ENCODE measurements at places on chromosomes 1 and 21.

GRCh38 chr1:168926236-168926635, 180.3 kb upstream of the ATP1B1 start:
- no peak for DNase-seq

DNA sequence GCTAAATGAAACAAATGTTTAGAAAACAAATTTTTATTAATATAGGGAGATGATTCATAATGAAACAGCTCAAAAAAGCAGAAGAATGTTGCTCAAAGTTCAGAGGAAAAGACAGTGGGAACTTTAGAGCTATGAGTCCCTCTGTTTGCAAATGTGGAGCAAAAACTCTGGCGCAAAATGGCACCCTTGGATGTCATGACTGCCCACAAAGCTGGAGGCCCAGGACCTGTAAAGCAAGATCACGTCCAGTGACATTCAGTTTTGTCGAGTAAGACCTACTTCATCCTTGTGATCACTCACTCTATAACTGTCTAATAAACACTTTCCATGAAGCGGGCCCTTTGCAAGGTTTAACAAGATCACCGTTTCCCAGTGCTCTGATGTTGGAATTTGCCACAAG, 9.1 kb upstream of the EXO1 start:
- DNase-seq = no peak

DNA sequence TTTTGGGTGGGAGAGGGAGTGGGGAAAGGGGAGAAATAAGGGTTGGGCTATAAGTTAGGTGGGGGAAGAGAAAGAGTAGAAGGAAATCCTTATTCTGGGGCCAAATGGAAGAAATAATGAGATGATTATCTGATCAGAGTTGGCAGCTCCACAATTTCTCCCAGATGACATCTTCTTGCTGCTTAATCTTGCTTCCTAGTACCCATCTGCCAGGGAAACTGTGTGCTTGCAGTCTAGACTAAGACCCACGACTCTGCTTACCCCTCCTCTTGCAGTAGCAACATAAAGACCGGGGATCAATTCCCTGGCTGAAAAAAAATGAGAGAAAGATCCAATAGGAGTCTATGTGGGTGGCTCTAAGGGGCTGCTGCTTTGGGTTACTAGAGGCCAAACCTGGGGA, 95.6 kb downstream of the PAPPA2 start:
- DNase-seq = no peak

DNA sequence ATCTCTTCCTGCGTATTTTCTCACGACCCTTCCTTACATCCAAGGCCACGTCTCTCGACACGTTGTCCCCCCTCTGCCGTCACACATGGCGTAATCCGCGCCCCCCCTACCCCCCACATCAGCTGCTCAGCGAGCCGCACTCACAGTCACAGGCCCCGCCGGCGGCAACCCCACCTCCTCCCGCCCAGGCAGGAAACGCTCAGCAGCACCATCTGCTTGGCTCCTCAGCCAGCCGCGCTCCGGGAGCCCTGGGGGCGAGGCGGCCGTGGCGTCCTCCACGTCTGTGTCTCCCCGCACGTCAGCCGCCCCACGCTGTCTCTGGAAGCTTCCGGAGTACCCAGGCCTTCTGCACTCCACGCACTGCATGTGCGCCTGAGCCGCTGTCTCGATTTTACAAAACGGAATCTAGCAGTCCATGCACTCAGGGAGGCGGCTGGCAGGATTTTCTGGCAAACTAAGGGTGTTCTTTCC, 64.6 kb downstream of the SIK1 start:
- peak; percentile 34 for DNase-seq

- no peak for DNase-seq
Measured at GRCh38 chr21:31803039-31804007, 69.5 kb upstream of the HUNK start.

DNA sequence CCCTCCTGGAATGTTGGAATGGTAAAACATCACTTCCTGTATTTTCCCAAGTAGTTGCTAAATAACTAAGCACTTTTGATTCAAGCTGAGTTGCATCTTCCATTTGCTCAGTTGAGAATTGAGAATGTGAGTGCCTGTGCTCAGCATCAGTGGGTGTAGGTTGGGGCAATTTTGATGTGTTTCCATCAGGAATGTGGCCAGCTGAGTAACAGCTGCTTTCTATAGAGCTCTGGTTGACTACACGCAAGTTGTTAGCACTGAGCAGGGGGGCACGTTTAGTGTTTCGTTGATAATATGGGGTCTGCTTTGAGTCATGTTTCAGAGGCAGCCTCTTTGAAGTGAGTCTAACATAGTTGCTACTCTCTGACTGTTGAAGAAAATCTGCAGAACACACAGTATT, 41.5 kb downstream of the LRRC53 start:
- DNase-seq = no peak

DNA sequence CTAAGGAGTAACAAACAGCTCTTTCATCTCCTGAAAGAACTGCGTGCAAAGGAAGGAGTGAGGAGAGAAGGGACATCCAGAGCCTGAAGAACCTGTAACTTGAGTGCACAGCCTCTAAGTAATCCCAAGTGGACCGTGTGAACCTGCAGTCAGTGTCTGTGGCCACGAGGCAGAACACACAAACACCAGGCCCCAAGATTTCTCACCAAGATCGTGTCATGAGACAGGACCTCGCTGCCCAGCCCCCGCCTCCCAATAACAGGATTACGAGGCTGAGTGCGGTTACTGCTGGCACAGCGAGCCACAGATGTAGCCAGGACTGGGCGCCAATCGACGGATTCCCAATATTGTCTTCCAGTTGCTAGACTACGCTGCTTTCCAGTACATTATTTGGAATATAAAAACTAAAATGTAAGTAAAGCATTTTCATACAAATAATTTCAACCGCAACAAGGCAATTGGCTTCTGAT, 101.3 kb upstream of the SLC25A33 start:
- no peak for DNase-seq

- no peak for DNase-seq
Measured at GRCh38 chr1:19342894-19343616, 30.9 kb downstream of the SLC66A1 start.

GRCh38 chr1:198845851-198846250, 207.0 kb downstream of the PTPRC start:
- no peak for DNase-seq

GRCh38 chr1:77906019-77906545, 17.7 kb downstream of the NEXN start:
- DNase-seq = no peak

DNA sequence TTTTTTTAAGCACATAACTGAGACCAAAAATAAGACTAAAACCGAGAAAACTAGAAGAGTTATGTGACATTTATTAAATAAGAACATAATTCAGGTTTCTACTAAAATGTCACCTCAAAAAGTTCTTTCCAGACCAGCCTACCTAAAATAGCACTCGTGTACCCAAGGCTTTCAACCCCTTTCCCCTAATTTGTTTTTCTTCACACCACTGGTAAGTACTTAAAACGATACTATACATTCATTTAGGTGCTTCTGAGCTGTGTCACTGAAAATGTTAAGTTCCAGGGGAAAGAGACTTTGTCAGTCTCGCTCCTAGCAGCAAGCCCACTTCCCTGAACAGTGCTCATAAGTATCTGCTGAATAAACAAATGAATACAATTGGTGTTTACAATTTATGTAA, 6.8 kb downstream of the RRAGC start:
- DNase-seq = no peak

GRCh38 chr1:225481738-225482137, 53.9 kb upstream of the LBR start:
- DNase-seq = no peak

DNA sequence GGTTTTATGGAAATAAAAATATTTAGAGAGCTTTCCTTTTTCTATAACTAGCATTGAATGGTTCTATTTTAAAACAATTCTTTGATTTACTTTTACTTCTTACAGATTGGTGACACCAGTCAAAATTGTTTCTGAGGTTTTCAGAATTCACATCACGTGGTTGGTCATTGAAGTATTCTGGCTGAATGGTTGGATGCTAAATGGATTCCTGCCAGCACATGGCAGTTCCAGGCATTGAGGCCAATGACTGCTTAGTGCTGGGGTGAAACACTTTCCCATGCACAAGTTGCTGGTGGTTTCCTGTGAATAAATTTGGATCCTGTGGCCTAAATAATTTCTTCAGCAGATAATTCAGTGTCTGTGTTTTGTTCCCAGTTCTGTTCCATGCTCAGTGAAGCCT, 20.6 kb downstream of the NCAM2 start:
- no peak for DNase-seq

DNA sequence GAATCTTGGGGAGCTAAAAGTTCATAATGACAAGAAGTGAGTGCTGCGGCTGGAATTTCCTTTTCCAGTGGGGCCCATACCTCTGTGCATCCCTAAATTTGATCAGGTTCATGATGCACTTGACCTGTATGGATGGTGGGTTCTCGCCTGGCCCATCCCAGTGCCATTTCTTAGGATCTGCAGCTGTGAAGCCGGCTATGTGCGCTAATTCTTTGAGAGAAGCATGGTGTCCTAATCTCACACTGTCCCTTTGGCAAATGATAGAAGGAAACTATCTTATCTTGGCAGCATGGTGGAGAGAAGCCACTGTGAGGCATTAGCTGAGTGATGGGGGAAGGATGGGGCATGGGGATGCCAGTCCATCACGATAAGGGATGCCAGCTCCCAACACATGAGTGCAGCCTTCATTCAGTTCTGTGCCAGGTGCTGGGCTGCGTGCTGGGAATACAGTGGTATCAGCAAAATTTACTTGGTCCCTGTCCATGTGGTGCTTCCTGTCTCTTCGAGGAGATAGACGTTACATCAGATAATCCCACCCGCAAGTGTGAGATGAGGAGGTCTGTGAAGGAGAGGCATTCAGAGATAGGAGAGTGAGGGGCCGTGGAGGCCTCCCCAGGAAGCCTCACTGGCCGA, 30.5 kb downstream of the STUM start:
- DNase-seq = no peak

GRCh38 chr1:34970829-34971228, 14.3 kb downstream of the TMEM35B start:
- no peak for DNase-seq

- DNase-seq = no peak
Measured at GRCh38 chr1:101120868-101121267, 95.3 kb upstream of the DPH5 start.

DNA sequence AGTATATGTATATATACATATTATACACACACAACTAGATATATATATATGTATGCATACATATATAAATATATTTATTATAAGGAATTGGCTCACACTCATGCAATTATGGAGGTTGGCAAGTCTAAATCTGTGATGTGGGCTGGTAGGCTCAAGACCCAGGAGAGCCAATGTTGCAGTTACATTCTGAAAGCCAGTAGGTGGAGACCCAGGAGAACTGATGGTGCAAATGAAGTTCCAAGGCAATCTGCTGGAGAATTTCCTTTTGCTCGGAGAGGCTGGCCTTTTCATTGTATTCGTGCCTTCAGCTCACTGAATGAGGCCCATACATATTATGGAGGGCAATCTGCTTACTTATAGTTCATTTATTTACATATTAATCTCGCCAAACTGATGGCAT, 9.4 kb downstream of the IVL start:
- DNase-seq = no peak

DNA sequence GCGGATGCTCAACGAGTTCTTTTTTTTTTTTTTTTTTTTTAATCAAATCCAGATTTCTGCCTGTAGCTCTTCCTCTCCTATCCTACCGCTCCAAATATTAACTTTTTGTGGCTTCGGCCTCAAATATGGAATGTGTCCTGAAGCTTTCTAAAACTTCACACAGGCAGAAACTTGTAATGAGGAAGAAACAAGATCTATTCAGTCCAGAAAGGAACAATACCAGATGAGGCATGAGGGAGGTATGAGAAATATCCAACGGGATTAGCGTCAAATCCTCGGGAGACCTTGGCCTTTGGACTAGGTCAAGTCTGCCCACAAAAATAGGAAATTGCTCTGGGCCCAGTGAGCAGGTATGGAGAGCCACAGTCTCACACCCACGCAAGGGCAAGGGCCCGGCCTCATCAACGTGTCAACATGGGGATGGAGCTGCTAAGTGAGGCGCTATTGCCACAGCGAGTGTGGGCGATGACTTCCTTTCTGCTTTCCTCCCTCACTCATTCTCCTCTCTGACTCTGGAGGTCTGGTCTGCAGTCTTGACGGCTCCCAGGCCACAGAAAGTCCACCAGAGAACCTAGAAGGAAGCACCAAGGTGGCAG, 66.6 kb downstream of the BCAR3 start:
- DNase-seq = no peak
